Left colon (tissue), 2 donors: ENCODE measurements at places on chromosomes 5 and 9. TPM values are rescaled to one million over a fixed set of nuclear protein-coding genes. Genes with fewer than 3 reads are reported as not detected.

MEF2C gene
- total RNA-seq, result 27.4 TPM

GRCh38 chr9:135791431-135792267 lies 89.7 kb downstream of the KCNT1 start:
- no peak for DNase-seq

DNA sequence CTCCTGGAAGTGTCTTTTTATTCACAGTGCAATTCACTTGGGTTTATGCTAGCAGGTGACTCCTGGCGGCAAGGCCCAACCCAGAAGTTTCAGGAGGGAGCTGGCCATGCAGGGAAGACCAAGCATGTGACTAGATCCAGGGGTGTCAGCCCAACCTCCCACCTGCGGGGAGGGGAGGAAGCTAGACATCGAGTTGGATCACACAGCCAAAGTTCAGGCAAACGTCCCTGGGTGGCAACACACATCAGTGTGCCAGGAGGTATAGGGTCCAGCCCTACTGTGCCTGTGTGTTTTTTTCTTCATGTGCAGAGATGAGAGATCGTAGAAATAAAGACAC lies 25.3 kb downstream of the PNPLA7 start:
- no peak for DNase-seq

CARD6 gene
- total RNA-seq, result 1.9 TPM

- no peak for DNase-seq
Measured at GRCh38 chr5:39161578-39161977, 57.8 kb downstream of the FYB1 start.
